ENCODE measurements at places on chromosomes 5 and 9.
A peak's percentile ranks its signal among the peaks of the same experiment; 100 is the strongest.

GRCh38 chr5:179906795-179907555 is 722 bp downstream of the TBC1D9B start:
- peak; percentile 40 for DNase-seq

GRCh38 chr9:80066931-80067330 is 495.2 kb downstream of the TLE4 start:
- no peak for DNase-seq

GRCh38 chr9:13705373-13705772 is 425.9 kb upstream of the MPDZ start:
- no peak for DNase-seq

- no peak for DNase-seq
Observed at GRCh38 chr9:85114799-85115198, 445.3 kb downstream of the NTRK2 start.

GRCh38 chr9:37917313-37917731 is 13.4 kb upstream of the SLC25A51 start:
- no peak for DNase-seq

GRCh38 chr5:169248550-169248949 is 52.4 kb downstream of the SLIT3 start:
- no peak for DNase-seq

DNA sequence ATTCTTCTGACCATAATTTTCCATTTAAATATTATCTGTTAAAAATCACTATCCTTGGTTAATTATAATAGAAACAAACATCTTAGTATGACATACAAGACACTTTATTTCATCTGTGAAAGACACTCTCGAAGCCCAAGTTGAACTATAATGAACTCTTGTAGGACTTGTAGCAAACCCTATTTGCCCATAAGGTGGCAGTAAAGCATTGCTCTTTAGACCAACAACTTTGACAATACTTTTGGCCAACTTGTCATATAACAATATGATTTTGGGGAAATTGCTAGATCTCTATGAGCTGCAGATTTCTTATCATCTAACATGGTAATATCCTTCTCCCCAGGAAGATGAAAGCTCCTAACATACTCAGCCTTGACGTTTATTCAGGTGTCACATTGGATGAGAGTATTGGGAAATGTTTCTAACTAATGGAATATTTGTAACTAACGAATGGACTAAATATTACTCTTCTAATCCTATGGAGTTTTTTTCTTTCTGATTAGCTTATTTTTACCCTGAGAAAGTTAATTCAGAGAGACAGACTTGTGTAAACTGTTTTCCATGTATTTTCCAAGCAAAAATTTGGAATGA is 11.0 kb downstream of the SPINK14 start:
- peak; percentile 4 for DNase-seq

GRCh38 chr5:159341906-159342310 is 11.6 kb upstream of the IL12B start:
- peak; percentile 68 for DNase-seq

GRCh38 chr5:148000036-148000435 is 63.7 kb upstream of the SPINK5 start:
- DNase-seq, result no peak

GRCh38 chr5:156647034-156647451 is 203.1 kb upstream of the PPP1R2B start:
- peak; percentile 5 for DNase-seq

GRCh38 chr5:39194466-39195136 is 24.8 kb downstream of the FYB1 start:
- peak; percentile 51 for DNase-seq

DNA sequence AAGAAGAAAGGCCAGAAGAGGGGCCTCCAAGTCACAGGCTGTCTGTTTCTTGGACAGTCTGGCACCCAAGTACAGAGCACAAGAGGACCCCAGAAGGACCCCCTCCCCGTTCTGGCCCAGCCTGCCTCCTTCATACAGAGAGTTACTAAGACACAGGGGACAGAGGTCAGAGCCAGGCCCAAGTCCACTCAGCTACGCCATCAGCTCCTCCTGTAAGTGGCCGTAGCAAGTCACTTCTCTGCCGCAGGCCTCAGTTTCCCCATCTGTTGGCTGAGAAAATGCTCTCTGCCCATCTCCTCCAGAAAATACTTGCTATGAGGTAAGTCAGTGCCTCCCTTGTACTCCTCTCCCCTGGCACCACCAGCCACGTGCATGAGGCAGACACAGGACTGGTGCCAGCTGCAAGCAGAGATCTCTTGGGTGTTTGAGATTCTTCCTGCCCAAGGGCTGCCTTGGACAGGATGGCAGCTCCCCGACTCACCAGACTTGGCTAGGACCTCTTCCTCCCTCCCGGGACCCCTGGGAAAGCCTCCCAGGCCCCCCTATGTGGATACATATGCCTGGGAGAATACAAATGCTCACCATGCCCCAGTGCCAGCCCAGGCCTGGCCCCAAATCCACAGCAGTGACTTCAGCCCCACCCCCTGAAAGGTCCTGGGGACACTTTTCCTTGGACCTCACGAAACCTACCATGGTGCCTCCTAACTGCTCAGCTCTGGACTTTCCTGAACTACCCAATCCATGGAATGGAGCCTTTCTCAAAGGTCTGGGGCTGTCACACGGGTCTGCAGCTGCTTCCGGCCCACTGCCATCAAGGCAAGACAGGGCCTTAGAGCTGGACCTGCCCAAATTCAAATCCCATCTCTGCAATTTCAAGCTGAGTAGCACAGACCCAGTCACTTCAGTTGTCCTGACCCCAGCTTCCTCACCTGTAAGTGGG is 5.1 kb downstream of the EEIG1 start:
- no peak for DNase-seq

DNA sequence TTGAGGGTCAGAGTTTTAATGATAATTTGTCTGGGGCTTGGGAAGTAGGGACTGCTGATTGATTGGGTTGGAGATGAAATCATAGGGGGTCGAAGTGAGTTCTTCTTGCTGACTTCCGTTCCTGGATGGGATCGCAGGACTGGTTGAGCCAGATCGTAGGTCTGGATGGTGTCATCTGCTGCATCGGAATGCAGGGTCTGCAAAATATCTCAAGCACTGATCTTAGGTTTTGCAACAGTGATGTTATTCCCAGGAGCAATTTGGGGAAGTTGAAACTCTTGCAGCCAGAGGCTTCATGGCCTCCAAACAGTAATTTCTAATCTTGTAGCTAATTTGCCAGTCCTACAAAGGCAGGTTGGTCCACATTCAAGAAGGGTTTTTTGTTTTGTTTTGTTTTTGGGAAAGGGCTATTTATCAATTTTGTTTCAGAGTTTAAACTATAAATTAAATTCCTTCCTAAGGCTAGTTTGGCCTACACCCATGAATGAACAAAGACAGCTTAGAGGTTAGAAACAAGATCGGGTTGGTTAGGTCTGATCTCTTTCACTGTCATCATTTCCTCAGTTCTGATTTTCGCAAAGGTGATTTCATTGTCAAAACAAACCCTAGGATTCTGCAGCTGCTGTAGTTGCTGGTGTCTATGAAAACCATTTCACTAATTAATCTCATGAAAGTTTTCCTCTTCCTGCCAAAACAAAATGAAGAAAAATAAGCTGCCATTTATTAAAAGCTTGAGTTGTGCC is 388.0 kb downstream of the TMEM232 start:
- DNase-seq, result no peak

DNA sequence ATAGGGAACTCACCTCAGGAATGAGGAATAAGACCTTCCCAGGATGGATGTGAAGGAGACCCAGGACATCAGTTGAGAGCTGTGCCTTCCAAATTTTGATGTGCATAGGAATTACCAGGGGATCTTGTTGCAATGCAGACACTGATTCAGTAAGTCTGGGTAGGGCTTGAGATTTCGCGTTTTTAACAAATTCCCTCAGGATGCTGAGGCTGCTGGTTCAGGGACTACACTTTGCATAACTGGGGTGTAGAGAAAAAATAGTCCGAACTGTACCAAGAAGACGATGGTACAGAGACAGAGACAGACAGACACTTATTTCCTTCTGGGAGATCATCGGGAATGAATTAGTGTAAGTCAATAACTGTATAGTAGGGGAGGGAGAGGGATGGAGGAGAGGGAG is 82.3 kb upstream of the FREM1 start:
- DNase-seq, result no peak

- DNase-seq, result no peak
Observed at GRCh38 chr9:133693116-133693515, 45.0 kb downstream of the SARDH start.

- DNase-seq, result no peak
Observed at GRCh38 chr5:173236531-173237142, 1.6 kb upstream of the NKX2-5 start.

GRCh38 chr5:31144364-31144763 is 49.1 kb upstream of the CDH6 start:
- no peak for DNase-seq

DNA sequence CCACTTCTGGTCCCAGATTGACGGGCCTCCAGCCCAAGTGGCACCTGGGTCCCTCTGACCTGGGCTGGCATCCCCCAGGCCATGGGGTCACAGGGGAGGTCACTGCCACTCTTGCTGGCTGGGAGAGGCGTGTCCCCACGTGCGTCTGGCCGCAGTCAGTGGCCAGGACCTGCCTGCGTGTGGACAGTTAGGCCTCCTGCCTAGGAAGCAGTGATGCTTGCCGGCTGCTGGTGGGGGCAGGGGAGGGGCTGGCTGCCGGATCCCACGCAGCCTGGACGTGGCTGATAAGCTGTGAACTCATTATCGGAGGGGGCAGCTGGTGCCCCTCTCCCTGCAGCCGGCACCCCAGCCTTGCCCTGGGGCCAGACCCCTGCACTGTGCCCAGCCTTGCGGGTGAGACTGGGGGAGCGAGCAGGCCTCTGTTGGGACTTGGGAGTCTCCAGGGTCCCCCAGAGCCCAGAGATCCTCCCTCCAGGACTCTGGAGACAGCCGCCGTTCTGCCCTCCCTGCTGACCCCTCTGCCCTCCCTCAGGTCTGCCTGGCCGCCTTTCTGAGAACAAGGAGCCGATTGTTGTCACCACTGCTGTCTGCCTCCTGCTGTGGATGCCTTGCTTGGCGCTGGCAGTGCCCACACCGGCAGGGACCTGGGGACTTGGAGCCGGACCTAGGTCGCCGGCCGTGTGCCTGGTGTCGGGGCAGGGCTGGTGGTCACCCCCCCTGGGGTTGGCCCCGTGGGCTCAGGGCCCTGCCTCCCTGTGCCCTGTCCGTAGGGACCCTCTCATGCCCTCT is 12.3 kb downstream of the RXRA start:
- DNase-seq, result no peak

GRCh38 chr9:112248722-112249121 is 73.6 kb upstream of the SUSD1 start:
- no peak for DNase-seq

GRCh38 chr9:36872641-36873040 is 161.4 kb downstream of the PAX5 start:
- no peak for DNase-seq

DNA sequence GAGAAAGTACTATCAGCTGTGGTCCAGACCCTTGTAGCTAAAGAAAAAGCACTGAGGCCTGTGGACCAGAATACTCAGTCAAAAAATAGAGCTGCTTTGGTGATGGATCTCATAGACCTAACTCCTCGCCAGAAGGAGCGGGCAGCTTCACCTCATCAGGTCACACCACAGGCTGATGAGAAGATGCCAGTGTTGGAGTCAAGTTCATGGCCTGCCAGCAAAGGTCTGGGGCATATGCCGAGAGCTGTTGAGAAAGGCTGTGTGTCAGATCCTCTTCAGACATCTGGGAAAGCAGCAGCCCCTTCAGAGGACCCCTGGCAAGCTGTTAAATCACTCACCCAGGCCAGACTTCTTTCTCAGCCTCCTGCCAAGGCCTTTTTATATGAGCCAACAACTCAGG is 8.9 kb downstream of the RAB24 start:
- DNase-seq, result no peak

DNA sequence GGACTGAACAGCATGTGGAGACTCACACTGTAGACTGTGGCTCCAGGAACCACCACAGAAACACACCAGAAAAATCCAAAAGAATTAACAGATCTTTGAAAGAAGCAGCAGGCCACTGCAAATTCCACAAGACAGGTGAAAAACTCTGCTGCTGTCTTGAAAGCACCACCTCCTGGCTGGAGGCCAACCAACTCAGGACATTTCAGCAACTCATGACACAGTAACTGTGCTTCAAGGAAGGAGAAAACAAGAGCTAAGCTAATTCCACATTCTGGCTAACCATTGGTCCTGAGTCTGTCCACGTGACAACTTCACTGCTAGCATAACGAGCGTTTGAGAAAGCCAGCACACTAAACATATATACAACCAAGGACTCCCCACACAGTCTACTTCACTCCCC is 625.1 kb downstream of the PRELID2 start:
- no peak for DNase-seq

DNA sequence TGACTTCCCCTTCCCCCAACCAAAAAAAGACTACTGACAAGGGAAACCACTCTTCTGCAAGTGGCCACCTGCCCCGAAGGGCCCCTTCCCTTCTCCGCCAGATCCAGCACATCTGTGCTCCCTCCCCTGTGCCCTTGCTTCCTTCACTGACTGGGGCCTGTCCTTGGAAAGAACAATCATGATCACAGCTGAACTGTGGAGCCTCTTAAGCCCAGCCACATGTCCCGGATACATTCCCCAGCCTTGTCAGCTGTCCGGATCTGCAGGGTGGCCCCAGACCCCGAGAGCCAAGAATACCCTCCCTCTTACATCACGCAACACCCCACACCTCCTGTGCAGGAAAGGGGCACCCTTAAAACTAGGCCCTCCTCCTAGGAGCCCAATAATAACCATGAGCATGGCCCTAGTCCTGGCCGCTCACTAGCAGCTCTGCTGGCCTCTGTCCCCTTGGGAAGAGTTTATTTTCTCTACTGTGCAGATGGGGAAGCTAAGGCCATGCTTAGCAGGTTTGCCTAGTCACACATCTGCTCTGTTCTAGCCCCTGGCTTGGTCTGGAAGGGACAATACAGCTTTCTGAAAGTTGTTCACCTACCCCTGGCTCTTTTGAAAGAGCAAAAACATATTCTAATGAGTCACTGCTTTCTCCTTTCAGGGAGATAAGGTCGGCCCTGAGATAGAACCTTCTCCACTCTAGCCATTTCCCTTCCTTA is 3.8 kb downstream of the SPRY4 start:
- DNase-seq, result no peak

GRCh38 chr9:120755810-120756434 is 37.3 kb downstream of the FBXW2 start:
- DNase-seq, result peak; percentile 66

- peak; percentile 84 for DNase-seq
Observed at GRCh38 chr5:151020304-151021110, at the start of gene GPX3. Gene GPX3 (plus strand): TSS chr5:151020591. CDS start chr5:151020655, 64 bp downstream.

- no peak for DNase-seq
Observed at GRCh38 chr5:89179731-89180130, 296.7 kb upstream of the MEF2C start.

Measured in AG08396 (cell line).